MM.1S (cell line): ENCODE measurements at places on chromosomes 3 and 15.

DNA sequence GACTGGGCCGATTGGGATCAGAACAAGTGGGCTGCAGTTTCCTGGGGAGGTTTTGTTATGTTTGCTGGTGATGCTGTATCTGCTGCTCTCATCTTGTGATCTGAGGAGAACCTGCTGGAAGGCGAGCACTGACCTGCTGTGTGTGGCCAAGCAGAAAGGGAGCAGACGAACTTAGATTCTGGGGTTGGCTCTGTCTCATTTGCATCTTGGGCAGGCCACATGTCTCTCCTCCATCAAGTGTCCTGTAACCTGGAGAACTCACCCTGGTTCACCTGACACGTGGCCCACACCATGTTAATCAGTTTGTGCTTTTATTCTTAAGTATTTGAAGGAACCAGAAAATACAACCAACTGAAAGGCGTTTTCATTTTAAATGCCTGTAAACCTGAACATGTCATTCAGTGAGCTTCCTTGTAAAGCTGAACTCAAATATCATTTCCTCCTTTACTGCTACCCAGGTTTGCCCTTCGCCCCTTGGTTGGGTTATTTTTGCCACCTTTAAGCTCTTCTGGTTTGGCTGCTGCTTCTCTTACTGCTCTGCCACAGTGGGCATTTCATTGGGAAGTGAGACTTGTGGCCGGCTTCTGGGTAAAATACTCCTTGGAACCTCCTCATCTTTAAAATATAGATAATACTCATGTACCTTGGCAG, 33.5 kb upstream of the TRAK1 start:
- no peak for DNase-seq

GRCh38 chr15:69290346-69291164, 8.2 kb upstream of the PAQR5 start:
- DNase-seq = no peak

DNA sequence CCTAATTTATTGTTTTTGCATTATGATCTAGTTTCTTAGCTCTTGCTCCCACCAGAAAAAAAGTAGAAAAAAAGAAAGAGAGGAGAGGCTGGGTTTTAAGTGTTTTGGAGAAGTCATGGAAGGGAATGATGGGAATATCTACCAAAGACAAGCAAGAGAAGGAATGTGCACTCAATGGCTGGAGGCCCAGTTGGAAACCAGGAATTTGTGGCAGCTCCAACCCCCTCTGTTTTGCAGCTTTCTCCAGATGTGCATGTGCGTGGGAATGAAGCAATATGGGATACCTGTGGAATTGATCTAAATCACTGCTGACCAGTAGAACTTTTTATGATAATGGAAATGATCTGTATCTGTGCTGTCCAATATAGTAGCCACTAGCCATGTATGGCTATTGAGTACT, 27.1 kb downstream of the EIF2AK4 start:
- DNase-seq = no peak

DNA sequence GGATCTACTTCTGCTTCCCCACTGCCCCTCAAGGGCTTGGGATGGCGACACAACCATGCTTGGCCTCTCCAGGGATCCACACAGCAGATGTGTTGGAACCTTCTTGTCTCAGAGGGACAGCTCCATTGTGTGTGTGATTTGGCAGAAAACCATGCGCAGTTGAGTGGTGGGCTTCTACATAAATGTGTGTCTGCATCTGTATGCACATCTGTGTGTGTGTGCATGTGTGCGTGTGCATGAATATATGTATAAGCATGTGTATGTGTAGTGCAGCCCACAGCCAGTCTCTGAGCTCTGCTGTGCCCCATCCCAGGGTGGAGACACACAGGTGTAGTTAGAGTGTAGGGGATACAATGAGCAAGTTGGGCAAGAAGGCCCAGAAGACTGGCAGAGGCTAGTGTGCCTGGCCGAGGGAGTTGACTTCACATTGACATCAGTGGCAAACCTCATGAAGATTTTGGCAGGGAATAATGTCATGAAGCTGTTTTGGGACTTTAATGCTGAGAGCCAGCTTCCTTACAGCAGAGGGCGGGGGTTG, 8.1 kb downstream of the GLYCTK start:
- no peak for DNase-seq

GRCh38 chr15:65529762-65530317, 423 bp upstream of the HACD3 start:
- no peak for DNase-seq

DNA sequence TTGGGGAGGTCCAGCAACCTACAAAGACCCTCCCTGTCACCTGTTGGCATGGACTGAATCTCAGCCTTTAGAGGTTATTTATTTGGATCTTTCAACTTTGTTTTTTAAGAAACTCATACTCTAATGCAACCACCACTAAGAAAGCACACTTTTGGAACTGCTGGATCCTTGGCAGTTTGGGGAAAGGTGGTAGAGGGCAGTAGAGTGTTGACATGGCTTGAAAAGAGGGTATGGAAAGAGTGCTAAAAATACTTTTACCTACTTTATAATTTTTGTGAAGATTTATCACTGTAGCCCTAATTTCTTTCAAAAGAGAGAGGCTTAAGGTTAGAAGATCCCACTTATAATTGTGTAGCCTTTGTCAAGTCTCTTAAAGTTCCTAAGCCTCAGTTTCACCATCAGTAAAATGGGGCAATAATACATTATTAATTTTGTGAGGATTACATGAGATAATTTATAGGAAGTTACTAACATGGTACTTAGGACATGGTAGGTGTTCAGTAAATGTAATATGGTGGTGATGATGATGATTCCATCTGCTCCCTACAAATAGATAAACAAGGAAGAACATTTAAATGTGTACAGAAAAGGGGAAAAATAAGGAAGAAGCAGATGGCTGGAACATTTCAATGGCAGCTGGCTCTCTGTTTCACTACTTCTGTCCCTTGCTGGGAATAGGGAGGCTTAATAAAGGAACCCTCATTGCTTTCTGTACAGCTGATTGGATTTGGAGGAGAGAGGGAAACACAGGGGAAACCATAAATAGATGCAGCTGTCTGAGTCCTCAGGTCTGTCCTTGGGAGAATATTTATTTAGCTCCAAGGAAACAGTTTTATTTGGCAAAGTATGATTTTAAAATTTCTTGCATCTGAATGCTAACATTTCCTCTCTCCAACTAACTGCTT, 208.4 kb upstream of the ADAMTS9 start:
- no peak for DNase-seq

DNA sequence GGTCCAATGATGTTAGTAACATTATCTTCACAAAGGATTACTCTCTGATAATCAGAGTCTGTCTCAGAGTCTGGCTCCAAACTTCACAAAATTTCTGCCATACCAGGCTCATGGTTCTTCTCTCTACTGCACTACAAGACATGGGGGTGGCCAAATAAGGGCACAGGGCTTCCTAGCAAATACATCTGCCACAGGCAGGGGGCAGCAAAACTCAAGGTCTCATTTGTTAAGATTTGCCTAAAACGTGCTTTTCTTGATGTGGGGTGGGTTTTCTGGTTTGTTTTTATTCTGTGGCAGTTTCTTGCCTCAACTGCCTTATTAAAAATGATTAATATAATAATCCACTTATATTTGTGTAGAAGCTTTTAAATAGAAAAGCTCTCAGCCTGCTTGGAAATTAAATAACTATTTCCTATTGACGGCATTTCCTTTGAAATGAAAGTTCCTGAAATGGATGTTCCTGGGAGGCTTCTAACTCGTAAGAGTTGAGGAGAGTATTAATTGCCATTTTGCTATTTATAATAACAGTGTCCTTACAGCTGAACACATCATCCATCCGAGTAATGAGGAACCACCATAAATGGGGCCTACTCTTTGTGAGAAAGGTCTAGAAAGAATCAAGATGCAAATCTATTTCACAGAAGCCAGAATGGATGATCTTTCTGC, 53.8 kb downstream of the SST start:
- DNase-seq = peak; percentile 80
